ENCODE measurements at places on chromosomes 6 and 20.
A peak's percentile ranks its signal among the peaks of the same experiment; 100 is the strongest.

- DNase-seq, result no peak
Measured at GRCh38 chr6:71333697-71334096, 45.1 kb downstream of the OGFRL1 start.

DNA sequence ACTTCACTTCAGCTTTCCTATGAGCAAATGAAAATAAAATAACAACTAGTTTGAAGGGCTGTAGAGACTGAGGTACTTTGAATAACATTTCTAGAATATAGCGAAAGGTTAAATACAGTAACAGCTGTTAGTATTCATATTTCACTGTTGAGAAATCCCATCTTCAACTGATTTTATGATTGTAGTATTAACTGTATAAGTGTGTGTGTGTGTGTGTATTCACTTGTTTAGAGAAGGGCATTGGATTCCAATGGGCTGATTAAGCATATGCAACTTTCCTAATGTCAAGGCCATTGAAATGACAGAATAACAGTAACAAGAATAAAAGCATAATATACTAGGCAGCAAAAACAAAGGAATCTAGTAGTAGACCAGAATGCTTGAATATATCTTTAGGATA lies 957.5 kb upstream of the EPHA7 start:
- no peak for DNase-seq

DNA sequence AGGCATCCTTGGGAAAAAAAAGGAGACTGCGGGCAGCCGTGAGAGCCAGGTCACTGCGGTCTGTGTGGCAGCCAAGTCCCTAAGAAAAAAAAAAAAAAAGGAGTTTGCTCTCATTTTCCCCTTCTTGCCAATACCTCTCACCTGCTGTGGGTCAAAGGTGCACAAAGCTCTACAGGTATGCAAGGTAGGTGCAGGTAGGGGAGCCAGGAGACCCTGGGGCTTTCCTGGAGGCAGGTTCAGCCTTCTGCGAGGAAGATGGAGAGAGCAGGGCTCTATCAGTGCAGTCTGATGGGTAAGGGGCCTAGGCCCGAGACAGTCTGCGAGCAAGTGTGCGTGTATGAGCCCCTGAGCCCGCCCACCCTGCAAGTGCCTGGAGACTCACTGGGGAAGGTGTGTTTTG lies 12.3 kb upstream of the SNAI1 start:
- DNase-seq, result no peak

DNA sequence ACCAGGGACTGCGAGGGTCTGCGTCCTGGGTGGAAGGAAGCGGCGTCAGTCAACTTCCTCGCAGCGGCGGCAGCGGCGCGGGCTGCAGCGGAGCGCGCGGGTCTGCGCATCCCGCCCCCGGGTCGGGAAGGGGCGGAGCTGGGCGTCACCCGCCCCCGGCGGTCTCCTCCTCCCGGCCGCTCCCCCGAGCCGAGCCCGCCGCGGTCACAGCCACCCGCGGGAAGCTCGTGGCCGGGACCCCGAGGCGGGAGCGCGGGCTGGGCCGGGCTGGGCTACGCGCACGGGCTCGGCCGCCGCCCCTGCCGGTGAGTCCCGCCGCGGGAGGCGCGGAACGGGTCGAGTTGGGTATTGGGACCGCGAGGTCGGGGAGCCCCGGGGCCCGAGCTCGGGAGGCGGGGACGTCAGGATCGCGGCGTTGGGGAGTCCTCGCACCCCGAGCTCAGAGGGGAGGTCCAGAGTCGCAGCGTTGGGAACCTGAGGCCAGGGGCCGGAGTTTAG lies at the start of gene PAQR8:
TSS of gene PAQR8 (plus strand) at position 207 of the 498 bp plus-strand sequence. CDS start 41,063 bp downstream, outside the sequence.
- DNase-seq, result peak; percentile 95

DNA sequence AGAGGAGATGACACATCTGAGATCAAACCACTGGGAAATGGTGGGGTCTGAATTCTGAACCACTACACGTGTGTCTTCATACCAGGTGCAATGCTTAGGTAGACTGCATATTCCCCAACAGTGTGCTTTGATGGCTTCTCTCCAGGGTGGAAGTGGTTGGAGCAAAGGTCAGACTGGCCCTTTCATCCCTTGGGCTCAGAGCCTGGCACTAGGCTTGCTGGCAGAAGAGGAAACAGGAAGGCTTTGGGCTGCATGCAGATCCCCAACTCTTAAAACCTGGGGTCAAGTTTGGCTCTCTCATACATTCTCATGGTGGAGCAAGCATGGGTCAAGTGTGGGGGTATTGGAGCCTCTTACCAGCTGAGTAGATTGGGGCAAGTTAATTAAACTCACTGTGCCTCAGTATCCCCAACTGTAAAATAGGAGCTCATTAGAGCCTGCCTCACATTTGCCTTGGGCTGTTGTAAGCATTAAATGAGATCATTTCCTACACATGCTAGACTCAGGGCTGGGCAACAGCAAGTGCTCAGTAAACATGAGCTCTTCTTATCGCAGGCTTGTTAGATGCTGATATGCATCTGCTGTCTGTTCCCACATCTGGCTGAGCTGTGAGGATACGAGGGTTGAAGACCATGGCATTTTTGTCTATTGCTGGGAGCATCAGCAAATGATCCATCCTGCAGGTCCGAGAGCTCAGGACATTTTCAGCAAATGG lies 51.6 kb upstream of the FAM83D start:
- no peak for DNase-seq

- DNase-seq, result no peak
Measured at GRCh38 chr20:10511170-10511508, 76.0 kb downstream of the SLX4IP start.

- DNase-seq, result no peak
Measured at GRCh38 chr6:154763650-154764049, 30.4 kb downstream of the SCAF8 start.

DNA sequence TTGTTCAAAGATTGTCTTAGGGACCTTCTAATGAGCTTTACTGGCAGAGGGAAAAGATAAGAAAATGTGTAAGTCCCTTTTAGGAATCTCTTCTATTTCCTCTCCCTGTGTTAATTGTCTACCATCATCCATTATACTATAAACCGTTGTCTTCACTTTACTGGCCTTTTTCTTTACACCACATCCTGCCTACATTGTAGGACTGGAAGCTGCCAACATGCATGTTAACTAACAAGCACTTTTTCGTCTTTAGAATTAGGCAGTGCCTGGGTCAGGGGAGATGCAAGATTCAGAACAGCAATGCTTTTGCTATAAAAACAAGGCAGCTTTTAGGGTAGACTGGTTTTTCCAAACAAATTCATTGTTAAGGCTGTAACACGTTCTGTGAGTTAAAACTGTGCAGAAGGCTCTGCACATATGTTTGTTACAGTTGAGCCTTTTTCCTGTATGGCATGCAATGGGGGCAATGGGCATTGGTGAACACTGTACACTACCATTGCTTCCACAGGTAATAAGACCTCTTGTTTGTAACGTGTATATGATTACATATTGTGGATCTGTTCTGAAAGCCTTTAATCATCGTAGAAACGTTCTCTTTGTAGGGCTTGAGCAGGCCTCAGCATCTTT lies 10.9 kb upstream of the PKIG start:
- no peak for DNase-seq

All from GM13976 (cell line).